T-helper 2 cell (primary cell): ENCODE measurements at places on chromosomes 2 and 18.
A peak's percentile ranks its signal among the peaks of the same experiment; 100 is the strongest.

- DNase-seq = no peak
Observed at GRCh38 chr2:233756429-233757081, 3.5 kb upstream of the UGT1A1 start.

DNA sequence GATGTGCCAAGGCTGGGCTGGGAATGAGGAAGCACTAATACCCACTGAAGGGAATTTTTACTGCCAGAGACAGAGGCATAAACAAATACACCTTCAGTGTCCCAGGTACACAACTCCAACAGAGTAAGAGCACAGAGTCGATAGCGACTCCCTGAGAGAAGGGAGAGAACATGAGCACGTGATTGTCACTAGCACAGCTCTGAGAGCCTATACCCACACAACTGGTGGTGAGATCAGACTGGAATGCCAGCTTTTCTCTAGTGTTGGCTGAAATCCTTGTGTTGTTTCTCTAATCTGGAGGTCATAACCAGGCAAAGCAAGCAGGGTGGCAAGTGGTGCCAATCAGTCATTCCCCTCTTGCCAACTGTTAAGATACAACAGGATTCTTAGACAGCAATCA lies 377.2 kb downstream of the CNTNAP5 start:
- DNase-seq = no peak

DNA sequence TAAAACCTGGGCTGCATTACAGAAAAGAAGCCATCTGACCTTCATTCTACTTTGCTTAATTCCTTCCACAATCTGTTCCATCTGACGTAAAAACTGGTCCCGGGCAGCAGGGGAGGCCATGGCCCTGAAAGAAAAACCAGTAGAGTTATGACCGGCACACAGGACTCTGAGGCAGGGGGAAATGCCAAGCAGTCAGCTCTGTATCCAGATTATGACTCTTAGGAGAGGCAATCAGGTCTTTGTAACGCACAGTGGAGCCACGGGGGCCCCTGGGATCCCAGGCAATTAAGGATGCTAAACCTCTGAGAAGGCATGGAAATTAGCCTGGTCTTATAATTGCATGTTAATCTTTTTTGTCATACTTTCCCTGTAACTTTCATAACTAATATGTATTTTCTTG lies 78.4 kb downstream of the CCDC93 start:
- no peak for DNase-seq

DNA sequence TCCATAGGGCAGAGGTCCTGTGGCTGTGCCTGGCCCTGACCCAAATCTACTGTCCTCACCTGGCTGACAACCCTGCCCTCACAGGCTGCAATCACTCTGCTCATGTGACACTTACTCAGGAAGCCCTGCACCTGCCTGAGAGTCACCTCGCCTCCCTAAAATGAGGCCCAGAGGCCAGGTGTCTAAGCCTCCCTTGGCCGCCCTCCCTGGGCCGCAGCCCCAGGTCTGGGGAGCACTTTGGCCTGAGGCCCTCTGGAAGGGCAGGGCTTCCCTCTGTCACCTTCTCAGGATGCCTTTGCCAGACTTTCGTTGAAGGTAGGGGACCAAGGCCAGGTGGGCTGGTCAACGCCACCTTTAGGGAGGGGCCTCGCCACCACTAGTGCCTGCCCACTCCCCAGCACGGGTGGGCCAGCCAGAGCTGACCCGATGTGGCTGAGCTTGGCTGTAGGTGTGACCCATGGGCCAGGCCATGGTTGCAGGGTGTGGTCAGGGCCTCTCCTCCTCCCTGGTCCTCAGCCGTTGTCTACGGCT lies 6.1 kb upstream of the GPC1 start:
- DNase-seq = no peak

GRCh38 chr2:85753525-85754312 lies at the start of gene ATOH8:
ATOH8 (plus strand) TSS chr2:85753991; CDS start chr2:85754190, 199 bp downstream.
- DNase-seq = no peak

- no peak for DNase-seq
Observed at GRCh38 chr2:70748002-70748784, 19.8 kb downstream of the ADD2 start.

DNA sequence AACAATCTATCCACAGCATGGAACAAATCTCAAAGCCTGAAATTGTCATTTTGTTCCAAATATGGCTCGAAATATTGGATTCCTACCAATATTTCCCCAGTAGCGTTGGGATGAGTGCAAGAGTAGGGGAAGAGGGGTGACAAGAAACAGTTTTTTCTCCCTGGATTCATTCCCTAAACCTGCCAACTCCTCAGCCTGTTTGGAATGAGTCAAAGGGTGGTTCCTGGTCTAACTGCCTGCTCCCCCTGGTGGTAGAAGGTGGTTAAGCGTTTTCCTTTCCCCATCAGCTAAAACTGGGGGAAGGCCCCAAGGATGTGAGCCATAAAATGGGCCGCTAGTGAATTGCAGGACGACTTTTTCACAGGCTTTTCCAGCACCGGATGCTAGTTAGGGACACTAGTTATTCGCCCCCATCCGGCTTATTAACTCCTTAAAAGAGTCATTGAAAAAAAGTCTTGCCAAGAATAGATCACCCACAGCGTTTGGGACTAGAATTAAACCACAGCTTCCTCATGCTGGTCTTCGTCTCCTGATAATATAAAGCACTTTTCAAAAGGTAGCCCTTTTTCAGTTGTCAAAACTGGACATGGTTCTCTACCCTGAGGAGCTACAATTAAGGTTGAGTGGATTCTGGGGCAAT lies 72.5 kb downstream of the DHRS9 start:
- peak; percentile 46 for DNase-seq

DNA sequence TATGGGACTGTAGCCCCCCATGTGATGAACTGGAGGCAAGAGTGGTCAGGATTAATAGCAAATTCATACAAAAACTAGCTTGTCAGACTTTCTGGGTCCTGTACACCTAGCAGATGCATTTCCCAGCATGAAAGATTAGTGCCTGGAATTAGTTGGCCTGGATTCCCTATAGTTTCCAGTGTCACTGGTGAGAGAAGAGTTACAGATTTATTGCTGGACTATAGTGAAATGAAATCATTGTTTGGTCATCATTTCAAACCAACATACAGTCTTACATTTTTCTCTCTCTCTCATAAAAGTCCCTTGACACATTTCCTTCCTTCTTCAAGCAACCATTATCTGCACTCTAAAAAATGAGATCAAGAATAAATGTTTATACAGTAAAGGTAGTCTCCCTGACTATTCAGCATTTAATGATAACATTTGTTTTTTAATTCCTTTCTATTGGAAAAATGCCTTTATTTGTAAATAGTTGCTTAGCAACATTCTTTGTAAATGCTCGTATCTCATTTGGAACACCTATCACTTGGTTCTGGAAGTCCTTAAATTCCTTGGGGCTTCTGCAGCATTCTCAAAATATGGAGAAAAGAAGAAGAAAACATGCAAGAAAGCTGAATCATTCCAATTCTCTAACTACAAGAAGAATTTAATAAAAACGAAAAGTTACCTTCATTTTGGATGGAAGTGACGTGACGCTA lies 144.4 kb downstream of the MREG start:
- no peak for DNase-seq

DNA sequence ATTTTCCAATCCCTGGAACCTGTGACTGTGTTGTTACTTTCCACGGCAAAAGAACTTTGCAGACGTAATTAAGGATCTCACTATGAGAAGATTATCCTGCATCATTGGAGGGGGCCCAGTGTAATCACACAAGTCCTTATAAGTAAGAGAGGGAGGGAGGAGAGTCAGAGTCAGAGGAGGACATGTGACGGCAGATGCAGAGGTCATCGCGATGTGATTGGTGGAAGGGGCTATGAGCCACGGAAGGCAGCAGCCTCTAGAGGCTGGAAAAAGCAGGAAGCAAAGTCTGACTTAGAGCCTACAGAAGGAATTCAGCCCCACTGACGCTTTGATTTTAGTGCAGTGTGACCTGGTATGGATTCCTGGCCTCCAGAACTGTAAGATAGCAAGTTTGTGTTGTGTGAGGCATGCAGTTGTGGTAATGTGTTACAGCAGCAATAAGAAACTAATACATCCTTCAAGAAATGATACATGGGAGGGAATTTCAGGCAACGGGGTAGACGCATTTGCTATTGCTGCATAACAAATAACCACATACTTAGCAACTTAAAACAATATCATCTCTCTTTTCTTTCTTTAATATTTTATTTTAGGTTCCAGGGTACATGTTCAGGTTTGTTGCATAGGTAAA lies 112.7 kb upstream of the SERPINE2 start:
- DNase-seq = no peak

DNA sequence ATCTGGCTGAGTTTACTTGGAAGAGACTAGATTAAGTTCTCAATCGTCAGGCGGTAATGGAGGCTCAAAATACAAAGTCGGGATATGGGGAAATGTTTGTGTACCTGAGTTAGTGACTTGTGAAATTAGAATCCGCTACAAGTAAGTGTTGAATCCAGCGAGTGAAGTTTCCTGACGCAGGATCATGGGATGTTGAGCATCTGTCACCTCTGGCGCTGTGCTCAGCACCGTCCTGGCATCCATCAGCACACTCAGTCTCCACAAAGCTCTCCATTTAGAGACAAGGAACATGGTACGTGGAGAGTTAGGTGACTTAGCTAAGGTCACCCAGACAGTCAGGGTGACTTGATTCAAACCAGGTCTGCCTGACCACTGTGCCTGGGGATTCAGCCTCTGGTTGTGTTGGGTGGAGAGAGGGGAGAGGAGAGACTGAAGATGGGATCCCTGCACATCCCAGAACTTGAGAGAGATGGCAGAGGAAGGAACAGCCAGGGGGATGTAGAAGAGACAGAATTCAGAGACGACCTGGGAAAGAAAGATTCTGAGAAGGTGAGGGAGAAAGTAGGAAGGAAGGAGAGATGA lies 251.2 kb downstream of the ACKR3 start:
- DNase-seq = no peak

DNA sequence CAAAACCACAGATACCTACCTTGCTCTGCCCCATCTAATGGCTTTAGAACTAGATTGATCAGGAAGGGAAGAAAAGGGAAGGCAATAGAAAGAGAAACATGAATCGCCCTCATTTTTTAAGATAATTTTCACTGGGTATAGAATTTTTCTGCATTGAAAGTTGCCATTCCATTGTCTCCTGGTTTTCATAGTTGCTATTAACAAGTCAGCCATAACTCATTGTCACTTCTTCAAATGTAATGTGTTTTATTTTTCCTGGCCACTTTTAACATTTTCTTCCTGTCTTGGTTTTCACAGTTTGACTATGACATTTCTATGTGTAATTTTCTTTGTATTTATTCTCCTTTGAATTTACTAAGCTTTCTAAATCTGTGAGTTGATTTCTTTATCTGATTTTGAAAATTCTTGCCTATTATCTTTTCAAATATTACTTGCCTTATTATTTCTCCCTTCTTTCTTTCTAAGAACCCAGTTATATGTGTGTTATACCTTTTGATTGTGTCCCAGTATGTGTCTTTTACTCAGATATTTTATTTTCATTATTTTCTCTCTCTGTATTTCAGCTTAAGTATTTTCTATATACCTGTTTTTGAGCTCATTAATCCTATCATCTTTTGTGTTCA lies 85.5 kb upstream of the GLI2 start:
- no peak for DNase-seq

DNA sequence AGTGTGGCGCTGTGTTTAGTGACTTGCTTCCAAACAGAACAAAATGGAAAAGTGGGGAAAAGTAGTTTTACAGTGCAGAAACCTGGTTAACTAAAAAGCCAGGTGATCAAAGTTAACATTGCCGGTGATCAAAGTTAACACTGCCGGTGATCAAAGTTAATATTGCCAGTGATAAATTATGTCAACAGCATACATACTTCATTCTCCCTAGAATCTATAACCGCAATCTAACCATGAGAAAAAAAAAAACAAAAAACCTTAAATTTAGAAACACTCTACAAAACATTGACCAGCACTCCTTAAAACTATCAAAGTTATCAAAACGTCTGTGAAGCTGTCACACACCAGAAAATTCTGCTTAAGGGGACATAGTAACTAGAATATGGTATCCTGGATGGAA lies 18.6 kb downstream of the MAP4K3 start:
- no peak for DNase-seq
